ENCODE measurements at places on chromosomes 6 and 20.

DNA sequence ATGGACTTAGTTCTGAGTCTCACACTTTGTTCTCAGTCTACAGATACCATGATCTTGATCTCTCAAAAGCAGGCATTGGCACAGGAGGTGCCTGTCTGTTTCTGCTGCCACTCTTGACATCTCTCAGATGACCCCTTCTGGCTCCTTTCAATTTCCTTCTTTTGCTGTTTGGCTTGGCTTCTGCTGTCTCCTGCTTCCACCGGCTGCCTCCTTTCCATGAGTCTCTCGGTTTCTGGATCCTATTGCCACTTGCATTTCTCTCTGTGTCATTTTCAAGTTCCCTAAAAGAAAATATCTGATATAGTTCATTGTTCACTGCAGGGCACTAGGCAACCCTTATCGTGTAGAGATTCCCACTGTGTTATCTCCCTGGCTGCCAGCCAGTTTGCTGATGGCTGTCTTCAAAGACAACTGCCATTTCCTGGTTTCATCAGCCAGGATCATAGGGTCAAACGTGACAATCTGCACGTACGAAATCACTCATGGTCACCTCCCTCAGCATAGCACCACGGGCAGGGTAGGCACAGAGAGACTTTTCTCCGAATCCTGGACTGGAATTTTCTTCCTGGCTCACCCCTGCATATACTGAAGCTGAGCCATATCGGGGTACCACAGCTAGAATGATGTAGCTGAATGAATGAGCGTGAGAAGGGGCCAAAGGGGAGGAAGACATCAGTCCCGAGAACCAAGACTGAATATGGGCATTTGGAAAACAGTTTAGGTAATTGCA lies 144.6 kb upstream of the TMEM170B start:
- DNase-seq: no peak

DNA sequence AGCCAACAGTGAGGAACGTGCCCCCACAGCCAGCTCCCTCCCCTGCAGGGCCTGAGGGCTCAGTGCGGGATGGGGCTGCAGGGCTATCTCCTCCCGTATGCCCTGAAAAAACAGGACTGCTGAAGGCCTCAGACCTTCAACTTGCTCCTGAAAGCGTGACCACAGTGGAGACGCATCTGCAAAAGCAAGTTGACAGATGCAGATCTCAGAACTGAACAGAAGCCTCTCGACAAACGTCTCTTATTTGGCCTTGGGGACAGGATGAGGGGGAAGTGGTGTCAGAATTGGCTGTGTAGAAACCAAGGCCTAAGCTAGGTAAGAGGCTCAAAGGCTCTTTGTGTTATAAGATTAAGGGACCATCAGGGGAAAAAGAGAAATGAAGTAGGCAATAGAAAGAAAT lies 120.7 kb upstream of the SLC22A23 start:
- no peak for DNase-seq

- no peak for DNase-seq
Observed at GRCh38 chr20:4661191-4661590, 60.5 kb upstream of the PRND start.

DNA sequence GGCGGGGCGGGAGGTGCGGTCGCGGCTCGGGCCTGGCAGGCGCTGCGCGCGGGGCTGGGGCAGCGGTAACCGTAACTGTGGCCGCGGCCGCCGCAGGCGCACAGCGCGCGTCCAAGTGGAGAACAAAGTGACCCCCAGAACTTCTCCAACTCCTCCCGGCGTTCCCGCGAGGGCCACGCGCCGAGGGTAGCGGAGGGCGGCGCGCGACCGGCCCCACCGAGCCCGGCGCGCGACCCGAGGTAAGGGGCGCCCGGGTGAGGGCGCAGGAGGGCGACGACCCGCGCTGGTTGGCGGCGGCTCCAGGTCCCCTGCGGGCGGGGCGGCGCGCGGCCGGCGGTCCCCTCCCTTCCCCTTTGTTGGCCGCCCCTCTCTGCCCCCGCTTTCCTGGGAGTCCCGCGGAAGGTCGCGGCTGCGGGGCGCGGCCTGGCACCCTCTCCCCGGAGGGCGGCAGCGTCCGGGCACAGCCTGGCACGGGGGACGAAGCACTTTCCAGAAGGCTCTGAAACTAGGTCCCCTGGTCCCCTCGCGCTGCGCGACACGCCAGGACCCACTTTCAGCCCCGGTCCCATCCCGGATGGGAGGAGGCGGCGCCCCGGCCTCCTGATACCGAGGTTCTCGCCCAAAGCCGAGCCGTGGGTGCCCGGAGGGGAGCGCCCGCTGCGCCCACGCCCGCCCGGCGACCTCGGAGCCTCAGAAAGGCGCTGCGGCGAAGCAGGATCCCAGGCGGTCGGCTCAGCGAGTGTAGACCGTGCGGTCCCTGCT lies at the start of gene TIAM2:
Gene TIAM2, plus strand, starts transcription at position 62 of the 762 bp plus-strand sequence. CDS start 133,909 bp downstream, outside the sequence.
- DNase-seq: no peak

GRCh38 chr6:169246445-169246844 lies 7.2 kb downstream of the THBS2 start:
- DNase-seq: no peak

- DNase-seq: no peak
Observed at GRCh38 chr6:30147096-30147495, 11.2 kb downstream of the TRIM40 start.

- DNase-seq: no peak
Observed at GRCh38 chr20:7346026-7346425, 578.5 kb downstream of the BMP2 start.

- no peak for DNase-seq
Observed at GRCh38 chr20:23279836-23280235, 70.8 kb upstream of the NXT1 start.

All from hypothalamus (tissue), 51 donors.